Central memory CD4-positive, alpha-beta T cell (primary cell): ENCODE measurements at places on chromosomes 3 and 15.

DNA sequence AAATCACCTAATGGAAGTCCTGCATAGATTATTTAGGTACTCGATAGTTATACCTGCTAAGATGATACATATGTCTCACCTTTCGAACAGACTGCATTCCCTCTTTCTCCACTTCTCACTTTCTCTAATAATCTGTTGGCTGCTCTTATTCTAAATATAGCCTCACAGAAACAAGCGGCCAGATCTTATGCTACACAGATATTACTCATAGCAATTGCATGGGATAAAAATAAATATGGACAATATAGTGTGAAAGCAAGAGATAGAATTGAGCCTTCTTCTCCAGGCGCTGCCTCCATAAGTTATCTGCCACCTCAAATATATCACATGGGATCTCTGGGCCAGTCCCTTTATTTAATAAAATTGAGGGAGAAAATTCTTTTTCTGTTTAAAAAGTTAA, 29.5 kb upstream of the TGFBR2 start:
- DNase-seq: no peak

GRCh38 chr15:51227940-51228732, 110.3 kb downstream of the CYP19A1 start:
- DNase-seq: no peak

DNA sequence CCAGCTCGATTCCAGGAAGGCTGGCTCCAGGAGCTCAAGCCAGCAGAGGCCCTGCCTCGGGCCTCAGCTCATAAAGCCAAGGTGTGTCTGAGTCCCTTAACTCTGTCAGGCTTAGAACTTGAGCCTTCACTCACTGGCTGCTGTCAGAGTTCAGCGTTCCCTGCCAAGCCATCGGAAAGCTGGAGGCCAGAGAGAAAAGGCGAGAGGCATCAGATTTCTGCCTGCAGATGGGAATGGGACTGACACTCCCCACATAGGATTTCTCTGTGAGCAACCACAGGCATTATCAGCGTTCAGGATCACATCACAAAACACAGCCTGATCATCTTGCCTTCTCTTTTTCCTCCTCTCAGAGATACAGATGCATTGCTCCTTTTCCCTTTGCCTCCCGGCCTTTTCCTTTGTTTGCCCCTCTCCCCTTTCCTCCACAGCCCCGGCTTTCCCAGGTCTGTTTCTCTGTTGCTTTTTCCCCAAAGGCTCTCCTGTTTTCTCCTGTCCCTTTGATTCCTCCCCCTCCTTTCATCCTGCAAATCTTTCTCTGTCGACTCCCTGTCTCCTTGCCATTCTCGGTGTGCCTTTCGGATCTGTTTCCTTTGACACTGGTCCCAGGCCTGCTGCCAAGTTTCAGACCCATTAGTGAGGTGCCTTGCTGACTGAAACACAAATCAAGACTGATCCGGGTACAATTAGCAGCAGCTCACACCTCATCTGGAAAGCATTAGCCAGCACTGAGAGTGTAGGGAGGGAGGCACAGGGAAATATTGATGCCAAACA, 44.5 kb upstream of the BOC start:
- no peak for DNase-seq

DNA sequence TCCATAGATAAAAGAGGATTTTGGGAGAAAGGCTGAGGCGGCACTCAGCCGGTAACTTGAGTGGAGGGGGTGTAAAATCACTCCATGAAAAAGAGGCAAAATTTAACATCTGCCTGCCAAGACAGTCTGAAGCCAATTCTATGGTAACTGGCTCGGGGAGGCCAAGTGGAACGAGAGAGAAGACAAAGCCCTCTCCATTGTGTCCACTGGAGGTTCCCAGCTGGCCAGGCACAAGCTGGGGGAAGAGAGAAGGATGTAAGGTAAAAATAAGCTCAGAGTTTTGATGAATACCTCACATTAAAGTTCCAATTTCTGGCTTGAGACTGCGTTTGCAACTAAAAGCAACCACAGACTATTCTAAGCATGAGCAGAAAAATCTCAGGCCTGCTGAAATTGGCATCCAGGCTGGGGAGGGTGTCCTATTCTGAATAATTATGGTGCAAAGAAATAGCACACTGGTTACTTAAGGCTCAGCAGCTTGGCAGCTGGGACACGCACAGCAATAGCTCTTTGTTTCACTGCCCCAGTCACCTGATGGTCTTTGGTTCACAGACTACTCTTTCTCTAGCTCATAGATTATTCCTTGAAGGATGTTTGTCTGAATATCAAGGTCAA, 48.8 kb downstream of the CHRD start:
- no peak for DNase-seq

DNA sequence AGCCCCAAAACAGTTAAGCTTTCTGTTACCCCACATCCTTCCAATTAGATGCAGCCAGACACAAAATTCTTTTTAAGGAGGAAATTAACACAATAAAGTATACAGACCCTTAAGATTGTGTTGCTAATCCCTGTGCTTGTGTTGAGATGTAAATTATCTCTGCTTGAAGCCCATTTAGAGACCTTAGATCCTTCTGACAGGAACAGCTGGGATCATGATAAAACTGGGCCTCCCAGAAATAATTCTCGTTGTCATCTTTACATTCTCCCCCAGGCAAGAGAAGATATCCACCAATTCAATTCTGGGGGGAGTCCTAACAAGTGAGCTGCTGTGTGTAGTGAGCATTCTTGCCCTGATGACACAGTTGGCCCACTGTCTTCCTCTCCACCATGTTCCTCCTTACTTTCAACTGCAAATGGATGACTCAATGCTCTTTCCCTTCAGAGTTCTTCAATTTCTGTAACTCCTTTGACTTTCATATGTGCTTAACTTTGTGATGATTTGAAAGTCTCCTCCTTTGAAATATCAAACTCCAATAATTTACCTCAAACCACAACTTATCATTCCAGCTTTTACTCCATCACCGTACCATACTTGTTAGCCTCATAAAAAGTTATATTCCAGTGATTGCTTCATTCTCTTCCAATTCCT, 186.6 kb downstream of the RAP2B start:
- no peak for DNase-seq

- no peak for DNase-seq
These were observed 10.3 kb downstream of the RMDN3 start for GRCh38 chr15:40744815-40745152.

- DNase-seq: no peak
These were observed 21.3 kb downstream of the VGLL3 start for GRCh38 chr3:86969500-86970189.

- peak; percentile 71 for DNase-seq
These were observed 44.5 kb downstream of the OXNAD1 start for GRCh38 chr3:16309558-16309957.

- no peak for DNase-seq
These were observed 41.0 kb upstream of the LIMD1 start for GRCh38 chr3:45553469-45553974.

GRCh38 chr15:64895285-64896065, 16.2 kb upstream of the ANKDD1A start:
- peak; percentile 44 for DNase-seq

DNA sequence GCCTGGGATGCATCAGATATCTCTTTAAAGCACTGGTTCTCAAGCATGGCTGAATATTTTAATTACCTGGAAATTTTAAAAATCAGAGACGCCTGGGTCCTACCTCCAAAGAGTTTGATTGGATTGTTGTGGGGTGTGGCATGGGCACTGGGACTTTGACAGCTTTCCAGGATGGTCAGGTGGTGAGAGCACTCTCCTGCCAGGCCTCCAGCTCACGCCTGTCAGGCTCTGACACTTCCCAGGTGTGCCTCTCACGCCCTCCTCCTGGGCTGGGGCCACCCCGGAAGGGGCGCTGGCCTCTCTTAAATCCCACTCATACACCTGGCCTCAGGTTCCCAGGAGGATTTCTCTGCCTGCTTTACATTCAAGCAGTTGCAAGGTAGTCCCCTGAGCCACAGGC, 48.5 kb downstream of the AMOTL2 start:
- DNase-seq: no peak

- DNase-seq: no peak
These were observed 148.1 kb upstream of the PEX5L start for GRCh38 chr3:180184816-180185215.

- DNase-seq: no peak
These were observed 574.0 kb downstream of the RBMS3 start for GRCh38 chr3:29854821-29855220.

- DNase-seq: no peak
These were observed 1.7 kb downstream of the SEMA5B start for GRCh38 chr3:123025642-123026521.

DNA sequence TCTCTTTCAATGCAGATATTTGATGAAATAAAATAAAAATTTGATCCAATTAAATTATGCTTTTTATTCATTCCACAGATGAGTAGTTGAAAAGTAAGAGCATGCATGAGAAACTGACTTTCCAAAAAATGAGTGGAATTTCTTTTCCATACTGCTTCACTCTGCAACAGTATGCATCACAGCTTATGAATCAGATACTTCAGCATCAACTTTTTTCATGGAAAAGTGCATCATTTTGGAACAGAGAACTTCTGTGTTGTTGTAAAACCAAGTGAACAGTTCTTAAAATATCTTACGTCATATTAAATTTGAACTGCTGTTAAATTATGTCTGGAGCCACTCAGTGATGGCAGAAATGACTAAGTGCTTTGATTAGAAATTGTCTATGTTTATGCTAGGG, 16.7 kb upstream of the SLC7A14 start:
- no peak for DNase-seq

GRCh38 chr3:138184994-138185393, 2.1 kb upstream of the ARMC8 start:
- no peak for DNase-seq

DNA sequence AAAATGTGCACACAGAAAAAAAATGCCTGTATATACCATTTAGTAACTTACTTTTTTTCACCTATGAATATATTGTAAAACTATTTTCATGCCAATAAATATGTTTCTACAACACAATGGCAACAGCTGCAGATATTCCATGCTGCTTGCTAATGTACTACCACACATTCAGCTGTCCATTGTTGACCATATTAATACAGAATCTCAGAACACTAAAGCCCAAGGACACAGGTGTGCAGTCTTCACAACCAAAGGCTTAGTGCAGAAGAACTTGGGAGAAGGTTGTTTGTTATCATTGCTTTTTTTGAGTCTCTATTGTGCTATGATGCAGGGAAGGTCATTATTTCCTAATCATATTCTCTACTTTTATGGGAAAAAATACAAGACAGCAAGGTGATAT, 79.6 kb downstream of the DIPK2A start:
- DNase-seq: no peak

DNA sequence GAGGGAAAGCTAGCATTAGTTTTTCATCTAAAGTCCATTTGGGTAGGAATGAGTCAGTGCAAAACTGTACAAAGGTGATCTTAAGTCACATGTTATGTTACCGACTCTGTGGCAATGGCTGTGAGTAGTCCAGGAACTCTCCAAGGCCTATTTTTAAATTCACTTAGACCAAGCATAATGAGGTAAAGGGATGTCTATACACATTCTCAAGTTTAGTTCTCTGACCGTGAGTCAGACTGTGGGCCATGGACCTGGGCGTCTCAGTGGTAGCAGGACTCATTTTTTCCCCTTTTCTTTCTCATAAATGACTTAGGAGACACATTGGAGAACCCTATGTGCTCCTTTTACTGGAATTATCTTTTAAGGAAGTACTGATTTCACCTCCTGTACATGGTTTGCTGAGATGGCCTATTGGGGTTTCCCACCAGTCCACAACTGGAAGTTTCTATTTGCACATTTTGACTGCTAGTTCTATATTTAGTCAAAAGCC, 488.7 kb upstream of the TPRG1 start:
- DNase-seq: no peak

DNA sequence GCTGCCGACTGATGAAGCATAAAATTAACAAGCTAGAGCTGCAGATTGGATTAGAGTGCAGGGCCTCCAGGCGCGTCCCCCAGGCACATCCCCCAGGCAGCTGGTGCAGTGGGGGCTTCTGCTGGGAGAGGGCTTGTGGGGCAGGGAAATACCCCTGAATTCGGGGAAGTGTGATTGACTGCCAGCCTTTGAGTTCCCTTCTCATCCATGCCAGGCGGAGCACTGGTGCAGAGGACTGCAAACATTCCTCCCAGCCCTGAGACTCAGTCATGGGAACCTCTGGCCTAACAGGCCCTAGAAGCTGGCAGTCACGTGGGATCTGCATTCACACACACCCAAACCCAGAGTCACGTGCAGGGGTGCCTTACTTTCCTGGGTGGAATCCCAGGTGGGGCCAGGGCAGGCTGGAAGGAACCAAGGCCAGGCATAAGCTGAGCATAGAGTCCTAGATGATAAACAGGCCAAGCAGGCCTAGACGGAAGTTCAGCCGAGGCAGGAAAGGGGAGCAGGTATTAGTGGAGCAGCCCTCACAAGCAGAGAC, 46.2 kb upstream of the SEC22A start:
- no peak for DNase-seq

GRCh38 chr15:89009080-89009479, 79.2 kb upstream of the ABHD2 start:
- no peak for DNase-seq

- no peak for DNase-seq
These were observed 276.1 kb downstream of the NR2F2 start for GRCh38 chr15:96606617-96607016.

GRCh38 chr3:159884661-159885402, 103.8 kb upstream of the IL12A start:
- peak; percentile 3 for DNase-seq

DNA sequence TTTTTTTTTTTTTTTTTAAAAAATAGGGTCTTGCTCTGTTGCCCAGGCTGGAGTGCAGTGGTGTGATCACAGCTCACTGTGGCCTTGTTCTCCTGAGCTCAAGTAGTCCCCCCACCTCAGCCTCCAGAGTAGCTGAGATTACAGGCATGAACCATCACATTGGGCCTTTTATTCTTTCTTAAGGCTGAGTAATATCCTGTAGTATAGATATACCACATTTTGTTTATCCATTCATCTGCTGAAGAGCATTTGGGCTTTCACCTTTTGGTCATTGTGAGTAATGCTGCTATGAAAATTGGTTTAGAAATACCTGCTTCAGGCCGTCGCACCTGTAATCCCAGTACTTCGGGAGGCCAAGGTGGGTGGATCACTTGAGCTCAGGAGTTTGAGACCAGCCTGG, 42.6 kb downstream of the PAQR5 start:
- DNase-seq: no peak

DNA sequence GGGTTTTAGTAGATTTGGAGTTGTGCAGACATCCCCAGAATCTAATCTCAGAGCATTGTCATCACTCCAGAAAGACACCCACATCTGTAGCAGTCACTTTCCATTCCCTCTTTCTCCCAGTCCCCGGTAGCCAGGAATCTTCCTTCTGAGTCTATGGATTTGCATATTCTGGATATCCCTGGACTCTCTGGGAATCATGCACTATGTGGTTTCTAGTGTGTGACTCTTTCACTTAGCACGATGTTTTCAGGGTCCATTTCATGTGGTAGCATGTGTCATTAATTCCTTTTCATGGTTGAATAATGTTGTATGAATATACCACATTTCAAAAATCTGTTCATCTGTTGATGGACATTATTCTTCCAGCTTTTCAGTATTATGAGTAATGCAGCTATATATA, 29.3 kb downstream of the FBLN2 start:
- DNase-seq: no peak

GRCh38 chr3:64802460-64802859, 114.7 kb upstream of the ADAMTS9 start:
- no peak for DNase-seq
